HepG2 (cell line): ENCODE measurements at places on chromosomes 6 and 20. TPM values are rescaled to one million over a fixed set of nuclear protein-coding genes. Genes with fewer than 3 reads are reported as not detected.

Gene WFDC10B
- polyA plus RNA-seq, result 0.24 TPM in 1 of 2 replicates, not detected in the other

Gene MUC22
- not detected in 2 replicates for polyA plus RNA-seq

Gene WFDC12
- polyA plus RNA-seq, result not detected in 2 replicates

Gene C6orf118
- polyA plus RNA-seq, result not detected in 2 replicates

Gene RRAGD
- polyA plus RNA-seq, result 0.53 and 0.57 TPM in 2 replicates

Gene ANGPT4
- not detected in 2 replicates for polyA plus RNA-seq

DNA sequence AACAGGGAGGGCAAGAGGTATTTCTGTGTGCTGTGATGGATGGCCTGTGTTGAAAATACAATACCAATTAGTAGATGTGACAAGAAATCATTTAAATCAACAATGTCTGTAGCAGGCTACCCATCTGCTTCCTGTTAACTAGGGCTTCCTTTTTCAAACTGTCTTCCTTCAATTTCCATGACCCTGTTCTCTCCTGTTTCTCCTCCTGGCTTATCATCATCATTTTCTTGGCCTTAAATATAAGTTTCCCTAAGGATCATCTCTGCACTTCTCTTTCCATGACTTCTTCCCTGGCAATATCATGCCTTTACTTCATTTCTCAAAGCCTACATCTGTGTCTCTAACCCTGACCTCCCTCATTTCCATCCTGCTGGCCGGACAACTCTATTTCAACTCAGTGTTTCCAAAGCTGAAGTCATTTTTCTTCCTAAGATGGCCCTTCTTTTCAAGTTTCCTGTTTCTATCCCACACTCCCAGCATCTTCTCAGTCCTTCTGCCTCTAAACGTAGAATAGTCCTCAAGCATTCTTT is 18.2 kb downstream of the ZC2HC1B start:
- no peak for DNase-seq

- DNase-seq, result no peak
These were observed 875.6 kb downstream of the TFAP2A start for GRCh38 chr6:9539231-9539755.

DNA sequence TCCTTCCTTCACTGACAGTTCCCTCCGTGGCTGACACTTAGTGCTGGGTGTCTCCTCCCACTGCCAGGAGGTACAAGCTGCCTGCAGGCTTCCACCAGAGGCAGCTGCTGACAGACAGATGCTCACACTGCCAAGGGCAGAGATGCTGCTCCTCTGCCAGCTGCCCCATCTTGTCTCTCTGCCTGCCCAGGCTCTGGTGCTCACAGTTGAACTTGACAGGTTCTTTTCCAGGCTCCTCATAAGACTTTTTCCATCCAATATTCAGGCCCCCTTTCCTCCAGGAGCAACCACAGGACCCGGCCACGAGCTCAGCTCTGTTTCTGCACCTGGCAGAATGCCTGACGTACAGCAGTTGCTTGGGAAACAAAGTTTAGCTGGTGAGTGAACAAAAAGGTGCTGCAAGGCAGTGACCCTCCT is 79.8 kb downstream of the PSMB1 start:
- DNase-seq, result no peak

DNA sequence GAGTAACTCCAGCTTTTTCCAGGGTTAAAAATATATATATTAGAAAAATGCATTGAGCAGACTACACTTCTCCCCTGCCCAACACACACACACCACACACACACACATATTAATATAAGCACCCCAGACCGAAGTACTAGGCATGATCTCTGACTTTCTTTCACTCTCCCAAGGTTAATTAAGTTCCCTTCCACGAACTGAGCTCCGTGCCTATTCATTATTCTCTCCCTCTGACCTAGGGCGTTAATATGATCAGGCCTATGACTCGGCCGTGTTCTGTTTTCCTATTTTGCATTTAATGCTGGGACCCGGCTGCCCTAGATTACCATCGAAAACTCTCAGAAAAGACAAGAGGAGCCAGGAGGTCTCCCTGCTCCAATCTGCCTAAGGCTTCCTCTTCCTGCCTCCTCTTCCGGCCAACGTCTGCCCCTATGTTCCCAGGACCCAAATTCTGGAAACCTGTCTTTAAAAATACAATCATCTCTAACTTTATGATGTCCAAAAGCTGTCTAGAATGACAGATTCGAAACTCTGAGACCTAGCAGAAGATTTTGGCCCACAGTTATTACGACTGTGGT is 6.1 kb upstream of the POU3F2 start:
- no peak for DNase-seq

DNA sequence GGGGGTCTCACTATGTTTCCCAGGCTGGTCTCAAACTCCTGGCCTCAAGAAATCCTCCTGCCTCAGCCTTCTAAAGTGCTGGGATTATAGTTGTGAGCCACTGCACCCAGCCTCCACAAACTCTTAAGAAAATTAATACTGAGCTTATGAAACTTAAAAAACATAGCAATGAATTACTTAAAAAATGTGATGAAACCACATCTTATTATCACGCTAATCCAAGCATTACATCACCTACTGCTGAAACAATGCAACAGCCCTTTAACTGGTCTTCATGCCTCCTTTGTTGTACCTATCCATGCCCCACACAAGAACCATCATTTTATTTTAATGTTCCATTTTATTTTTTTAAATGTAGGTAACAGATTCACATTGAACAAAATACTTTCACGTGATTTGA is 24.9 kb downstream of the SESN1 start:
- DNase-seq, result no peak
